T follicular helper cell (primary cell): ENCODE measurements at places on chromosomes 1 and 21.

DNA sequence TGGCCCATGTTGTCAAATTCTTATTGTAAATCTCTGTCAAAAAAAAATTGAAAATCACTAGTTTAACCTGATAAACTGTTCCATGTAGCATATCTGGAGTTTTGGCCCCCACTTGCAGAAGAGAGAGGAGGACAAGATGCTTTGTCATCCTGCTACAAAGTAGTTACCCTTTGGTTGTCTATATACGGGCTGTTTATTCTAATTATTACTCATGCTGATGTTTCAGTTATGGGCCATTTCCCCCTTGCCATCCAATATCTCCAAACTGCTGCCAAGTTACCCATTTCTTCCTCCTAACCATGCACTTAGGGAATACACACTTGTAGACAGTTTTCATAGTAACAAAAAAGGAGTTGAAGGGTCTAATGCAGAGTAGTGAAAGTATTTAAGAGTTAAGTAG lies 22.6 kb downstream of the STX12 start:
- no peak for DNase-seq

DNA sequence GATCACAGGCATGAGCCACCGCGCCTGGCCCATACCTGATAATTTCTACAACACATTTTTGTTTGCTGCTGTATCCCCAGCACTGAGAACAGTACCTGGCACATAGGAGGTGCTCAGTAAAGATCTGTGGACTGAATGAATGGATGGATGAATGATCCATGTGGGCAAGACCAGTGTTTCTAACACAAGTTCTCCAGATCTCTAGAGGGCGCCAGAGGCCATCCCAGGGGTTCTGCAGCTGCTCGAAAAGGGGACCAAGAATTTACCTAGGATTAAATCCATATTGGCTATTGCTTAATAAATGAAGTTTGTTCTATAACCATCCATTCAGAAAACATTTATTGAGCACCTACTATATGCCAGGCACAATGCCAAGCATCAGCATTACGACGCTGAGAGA lies 167.7 kb downstream of the ACTL8 start:
- DNase-seq: no peak

- DNase-seq: no peak
Observed at GRCh38 chr1:94240822-94241221, 3.4 kb upstream of the ARHGAP29 start.

- DNase-seq: no peak
Observed at GRCh38 chr1:244874974-244875579, 10.7 kb upstream of the HNRNPU start.

GRCh38 chr1:65625528-65625927 lies 167.2 kb upstream of the PDE4B start:
- DNase-seq: no peak
